ENCODE measurements at places on chromosomes 11 and 22.

DNA sequence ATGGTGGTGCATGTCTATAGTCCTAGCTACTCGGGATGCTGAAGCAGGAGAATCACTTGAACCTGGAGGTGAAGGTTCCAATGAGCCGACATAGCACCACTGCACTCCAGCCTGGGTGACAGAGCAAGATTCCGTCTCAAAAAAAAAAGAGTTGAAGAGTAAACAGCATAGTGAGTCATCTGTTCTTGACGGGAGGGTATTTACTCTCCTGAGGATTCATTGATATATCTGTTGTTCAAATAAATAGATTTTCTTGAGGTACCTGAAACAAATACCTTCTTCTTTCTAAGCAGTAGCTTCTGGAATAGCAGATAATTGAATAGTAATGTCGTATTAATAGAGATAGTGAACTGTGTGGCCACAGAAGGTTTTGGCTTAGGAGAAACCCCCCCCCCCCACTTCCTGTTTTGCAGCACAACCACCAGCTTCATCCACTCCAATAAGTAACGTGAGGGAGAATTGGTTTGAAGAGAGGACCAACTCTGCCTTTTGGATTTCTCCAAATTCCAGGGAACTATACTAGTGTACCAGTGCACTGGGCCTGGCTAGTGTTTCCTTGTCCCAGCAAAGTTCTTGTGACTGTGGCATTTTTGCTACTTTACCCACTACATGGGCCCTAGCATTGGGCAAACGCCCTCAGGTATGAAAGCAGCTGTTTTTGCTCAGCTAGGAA is 90.0 kb downstream of the PRMT3 start:
- DNase-seq = no peak

DNA sequence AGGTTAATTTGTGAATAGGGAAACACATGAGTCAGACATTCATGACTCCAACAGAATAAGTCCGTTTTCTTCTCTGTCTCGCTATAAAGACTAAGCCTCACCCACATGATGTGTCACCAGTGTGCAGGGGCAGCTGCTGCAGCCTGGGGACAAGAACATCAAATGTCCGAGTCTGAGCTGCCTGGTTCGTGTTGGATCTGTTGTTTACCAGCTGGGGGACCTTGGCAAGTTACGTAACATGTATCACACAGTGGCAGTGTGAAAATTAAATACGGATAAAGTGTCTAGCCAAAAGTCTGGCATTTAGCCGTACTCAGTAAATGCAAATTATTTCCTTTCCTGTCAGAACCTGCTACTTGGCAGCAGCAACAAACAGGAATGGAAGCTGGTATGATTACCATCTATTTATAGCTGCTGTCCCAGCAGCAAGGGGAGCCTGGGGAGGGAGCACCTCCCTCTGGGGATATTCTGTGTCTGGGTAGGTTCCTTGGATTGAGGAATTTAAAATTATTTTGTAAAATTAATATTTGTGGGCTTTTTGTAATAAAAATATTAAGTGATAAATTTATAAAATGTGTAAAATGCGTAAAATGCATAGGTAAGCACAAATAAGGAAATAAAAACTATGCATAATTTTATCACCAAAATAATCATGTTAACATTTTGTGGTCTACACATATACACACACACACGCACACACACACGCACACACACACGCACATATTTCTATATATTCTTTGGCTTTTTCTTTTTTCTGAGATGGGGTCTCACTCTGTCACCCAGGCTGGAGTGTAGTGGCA is 1.3 kb upstream of the CLDN25 start:
- peak; percentile 12 for DNase-seq

DNA sequence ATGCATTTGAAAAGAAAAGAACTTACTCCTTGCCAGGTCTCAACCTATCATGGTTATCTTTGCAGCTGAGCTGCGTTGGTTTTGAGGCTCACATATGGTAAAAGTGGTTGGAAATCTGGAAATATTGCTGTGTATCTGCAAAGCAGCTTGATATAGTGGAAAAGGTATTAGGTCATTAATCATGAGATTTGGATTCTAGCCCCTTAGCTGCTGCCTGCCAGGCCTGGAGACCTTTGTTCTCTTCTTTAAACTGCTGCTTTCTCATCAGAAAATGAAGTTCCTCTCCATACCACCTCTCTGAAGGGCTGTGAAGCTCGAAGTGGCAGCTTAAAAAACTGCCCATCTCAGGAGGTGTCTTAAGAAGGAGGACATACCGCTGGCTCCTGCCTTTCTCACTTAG is 5.7 kb downstream of the PPARA start:
- no peak for DNase-seq

- no peak for DNase-seq
Measured at GRCh38 chr22:49963647-49964026, 3.1 kb downstream of the PIM3 start.

- DNase-seq = no peak
Measured at GRCh38 chr11:74135127-74135840, 35.5 kb downstream of the C2CD3 start.

GRCh38 chr22:32411402-32411801 is 645 bp downstream of the RTCB start:
- no peak for DNase-seq

GRCh38 chr11:3944198-3944597 is 88.7 kb downstream of the STIM1 start:
- DNase-seq = no peak

DNA sequence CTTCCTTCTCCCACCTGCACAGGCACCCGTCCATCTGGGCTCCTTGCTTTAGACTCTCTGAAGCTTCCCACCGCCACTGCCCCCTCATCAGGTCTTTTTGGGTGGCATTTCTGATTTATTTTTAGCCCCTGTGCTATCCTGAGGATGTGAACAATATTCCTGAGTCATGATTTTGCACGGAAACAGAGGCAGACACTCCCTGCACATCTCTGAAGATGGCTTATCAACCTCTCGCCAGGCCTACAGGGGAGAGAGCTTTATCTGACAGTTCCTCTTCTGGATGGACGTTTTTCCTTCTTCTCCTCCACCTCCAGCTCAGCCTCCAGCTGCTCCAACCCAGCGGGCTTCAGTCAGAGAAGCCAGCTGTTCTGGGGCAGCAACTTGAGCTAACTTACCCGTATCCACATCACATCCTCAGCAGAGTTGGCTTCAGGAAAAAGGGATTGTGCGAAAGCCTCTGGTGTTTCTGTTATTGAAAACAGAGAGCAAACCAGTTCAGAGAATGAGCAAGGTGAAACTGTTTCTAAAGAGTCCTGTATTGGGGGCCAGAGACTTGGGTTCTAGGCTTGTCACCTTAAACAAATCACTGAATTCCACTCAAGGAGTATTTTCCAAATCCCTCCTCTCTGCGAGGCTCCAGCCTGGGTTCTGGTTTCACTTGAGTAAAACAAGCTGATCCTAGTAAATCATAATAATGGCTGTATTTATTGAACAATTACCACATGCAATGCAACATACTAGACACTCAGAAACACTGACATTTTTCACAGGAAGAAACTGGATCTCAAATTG is 33.1 kb upstream of the ETS1 start:
- no peak for DNase-seq

GRCh38 chr11:32462011-32462690 is 26.8 kb upstream of the WT1 start:
- no peak for DNase-seq

DNA sequence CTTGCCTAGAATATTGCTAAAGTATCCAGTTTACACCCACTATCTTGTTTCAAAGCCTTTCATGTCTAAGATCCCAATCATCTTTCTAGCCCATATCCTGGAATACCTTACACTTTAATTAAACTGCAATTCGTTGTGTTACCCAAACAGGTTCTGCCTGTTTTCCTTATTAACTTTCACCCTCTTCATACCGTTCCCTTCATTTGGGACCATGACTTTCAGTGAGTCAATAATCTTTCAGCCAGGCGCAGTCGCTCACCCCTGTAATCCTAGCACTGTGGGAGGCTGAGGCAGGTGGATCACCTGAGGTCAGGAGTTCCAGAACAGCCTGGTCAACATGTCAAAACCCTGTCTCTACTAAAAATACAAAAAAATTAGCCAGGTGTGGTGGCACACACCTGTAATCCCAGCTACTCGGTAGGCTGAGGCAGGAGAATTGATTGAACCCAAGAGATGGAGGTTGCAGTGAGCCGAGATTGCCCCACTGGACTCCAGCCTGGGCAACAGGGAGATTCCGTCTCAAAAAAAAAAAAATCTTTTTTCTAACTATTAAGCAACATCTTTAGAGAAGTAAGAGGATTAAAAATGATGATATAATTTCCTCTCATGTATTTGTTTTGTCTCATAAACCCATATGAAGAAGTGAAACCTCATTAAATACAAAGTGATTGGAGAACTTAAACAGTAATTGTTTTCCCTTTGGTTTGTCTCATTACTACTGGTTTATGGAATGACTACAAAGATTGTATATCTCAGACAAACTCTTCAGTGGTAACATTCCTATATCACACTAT is 20.7 kb downstream of the DMC1 start:
- DNase-seq = no peak

GRCh38 chr11:102967497-102967896 is 12.0 kb upstream of the MMP13 start:
- DNase-seq = no peak

- no peak for DNase-seq
Measured at GRCh38 chr22:25745341-25746011, 3.5 kb downstream of the MYO18B start.

GRCh38 chr11:114183044-114183511 is 113.1 kb upstream of the NNMT start:
- DNase-seq = no peak

- DNase-seq = no peak
Measured at GRCh38 chr22:45608763-45609180, 62.9 kb upstream of the ATXN10 start.

DNA sequence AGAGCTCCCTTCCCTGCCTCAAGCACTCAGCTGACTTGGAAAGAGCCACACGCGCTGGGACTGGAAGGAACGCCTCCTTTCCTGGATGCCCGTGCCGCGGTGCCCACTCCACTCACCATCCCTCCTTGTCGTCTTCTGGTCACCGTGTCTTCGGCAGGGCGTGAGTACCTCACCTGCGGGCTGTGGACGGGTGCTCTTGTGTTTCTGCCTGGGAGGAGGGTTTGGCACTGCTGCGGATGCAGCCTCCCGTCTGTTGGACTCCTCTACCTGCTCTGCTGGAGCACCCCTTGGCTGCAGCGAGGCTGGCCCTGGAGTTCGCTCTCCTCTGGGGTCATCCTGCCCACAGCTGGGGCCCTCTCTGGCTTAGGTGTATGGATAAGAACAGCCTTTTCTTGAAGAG is 612.7 kb downstream of the BRD1 start:
- no peak for DNase-seq

- no peak for DNase-seq
Measured at GRCh38 chr11:61728066-61728939, 24.1 kb upstream of the MYRF start.

GRCh38 chr11:101862391-101863233 is 52.2 kb upstream of the CEP126 start:
- DNase-seq = no peak

DNA sequence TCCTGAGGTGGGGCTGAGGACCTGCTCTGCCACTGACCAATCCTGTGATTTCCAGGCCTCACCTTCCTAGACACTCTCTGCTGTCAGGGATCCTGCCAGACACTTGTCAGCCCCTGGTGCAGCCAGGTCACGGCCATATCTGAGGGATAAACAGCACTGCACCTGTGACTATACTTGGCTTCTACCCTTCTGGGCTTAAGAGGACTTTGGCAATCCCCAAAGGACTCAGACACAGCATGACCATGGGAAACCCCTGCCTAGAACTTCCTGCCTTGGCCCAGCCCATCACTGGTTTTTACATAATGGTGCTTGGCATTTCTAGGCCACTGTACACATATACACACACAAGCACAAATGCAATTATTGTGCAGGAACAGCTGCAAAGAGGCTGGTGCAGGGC is 11.6 kb upstream of the OLFML1 start:
- no peak for DNase-seq

DNA sequence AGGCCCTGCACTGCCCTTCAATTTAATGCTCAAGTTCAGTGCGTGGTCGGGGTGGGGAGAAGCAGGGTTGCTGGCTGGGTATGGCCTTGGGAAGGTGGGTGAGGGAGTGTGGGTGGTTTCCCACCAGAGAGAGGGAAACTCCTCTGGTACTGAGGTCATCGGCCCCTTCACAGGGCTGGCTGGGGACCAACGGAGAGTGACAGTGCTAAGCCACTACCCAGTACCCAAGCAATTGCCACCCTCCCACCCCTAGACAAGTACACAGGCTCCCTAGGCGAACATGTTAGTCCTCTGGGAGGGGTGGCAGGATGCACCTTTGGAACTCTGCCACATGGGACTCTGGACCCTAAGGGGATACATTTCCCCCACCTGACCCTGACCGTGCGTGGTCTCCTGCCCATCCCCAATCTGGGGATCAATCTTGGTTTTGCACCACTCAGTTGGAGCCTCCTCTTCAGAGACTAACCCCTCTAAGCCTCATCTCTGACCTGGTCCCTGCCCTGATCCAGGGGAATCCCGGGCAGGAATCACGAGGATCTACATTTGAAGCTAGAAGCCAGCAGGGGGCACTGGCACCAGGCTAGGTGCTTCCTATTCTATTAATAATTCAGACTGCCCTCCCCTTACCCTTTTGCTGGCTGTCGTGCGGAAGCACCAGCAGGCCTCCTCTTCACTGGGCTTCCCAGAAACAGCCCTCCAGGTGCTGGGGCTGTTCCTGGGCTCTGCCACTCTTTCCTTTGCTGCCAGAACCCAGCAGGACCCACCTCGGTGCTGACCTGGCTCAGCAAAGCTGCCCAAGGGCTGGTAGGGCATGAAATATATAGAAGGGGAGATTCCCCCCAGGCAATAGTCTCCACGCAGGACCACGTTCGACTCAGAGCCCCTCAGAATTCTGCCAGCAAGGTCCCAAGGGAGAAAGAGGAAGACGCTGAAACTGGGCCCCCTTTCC is 377.7 kb downstream of the TENM4 start:
- DNase-seq = peak; percentile 60

DNA sequence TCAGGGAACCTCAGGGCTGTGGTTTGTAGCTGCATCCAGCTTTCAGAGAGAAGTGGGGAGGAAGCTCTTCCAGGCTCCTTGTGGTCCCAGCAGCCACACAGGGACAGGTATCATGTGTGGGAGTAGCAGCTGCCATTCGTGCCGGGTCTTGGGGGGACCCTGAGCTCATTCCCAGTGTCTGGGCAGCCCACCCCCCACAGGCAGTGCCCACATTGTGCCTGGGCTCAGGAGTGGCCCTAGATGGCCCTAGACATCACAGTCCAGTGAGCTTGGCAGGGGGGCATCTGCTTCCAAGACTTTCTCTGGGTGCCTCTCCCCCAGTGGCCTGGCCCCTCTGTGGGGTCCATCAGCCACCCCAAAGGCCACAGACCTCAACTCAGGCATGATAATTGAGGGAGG is 619.7 kb downstream of the BRD1 start:
- no peak for DNase-seq

DNA sequence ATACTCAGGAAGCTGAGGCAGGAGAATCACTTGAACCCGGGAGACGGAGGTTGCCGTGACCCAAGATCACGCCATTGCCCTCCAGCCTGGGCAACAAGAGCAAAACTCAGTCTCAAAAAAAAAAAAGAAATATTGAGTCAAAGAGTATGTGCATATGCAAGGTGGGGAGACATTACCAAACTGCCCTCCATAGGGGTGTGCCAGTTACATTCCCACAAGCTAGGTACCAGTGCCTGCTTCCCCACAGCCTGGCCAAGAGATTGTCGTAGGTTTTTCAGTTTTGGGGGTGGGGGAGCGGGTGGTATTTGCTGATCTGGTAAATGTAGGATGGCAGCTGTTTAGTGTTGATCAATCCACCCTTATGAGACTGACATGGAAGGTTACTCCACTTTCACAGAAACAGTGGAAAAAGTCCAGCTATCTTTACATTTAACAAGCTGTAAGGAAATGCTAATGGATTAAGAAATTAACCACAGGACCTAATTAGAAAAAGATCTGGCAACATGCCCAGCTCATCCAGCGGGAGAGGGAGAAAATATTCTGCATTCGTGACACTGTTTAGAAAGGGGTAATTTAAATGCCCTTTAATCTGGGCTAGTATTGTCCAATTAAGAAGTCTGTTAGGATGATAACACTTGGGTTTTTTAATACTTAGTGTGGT is 89.4 kb downstream of the PACS1 start:
- peak; percentile 13 for DNase-seq

All from NCI-H146 (cell line).